ENCODE measurements at places on chromosomes 7 and 10. TPM values are rescaled to one million over a fixed set of nuclear protein-coding genes. Genes with fewer than 3 reads are reported as not detected.

DNA sequence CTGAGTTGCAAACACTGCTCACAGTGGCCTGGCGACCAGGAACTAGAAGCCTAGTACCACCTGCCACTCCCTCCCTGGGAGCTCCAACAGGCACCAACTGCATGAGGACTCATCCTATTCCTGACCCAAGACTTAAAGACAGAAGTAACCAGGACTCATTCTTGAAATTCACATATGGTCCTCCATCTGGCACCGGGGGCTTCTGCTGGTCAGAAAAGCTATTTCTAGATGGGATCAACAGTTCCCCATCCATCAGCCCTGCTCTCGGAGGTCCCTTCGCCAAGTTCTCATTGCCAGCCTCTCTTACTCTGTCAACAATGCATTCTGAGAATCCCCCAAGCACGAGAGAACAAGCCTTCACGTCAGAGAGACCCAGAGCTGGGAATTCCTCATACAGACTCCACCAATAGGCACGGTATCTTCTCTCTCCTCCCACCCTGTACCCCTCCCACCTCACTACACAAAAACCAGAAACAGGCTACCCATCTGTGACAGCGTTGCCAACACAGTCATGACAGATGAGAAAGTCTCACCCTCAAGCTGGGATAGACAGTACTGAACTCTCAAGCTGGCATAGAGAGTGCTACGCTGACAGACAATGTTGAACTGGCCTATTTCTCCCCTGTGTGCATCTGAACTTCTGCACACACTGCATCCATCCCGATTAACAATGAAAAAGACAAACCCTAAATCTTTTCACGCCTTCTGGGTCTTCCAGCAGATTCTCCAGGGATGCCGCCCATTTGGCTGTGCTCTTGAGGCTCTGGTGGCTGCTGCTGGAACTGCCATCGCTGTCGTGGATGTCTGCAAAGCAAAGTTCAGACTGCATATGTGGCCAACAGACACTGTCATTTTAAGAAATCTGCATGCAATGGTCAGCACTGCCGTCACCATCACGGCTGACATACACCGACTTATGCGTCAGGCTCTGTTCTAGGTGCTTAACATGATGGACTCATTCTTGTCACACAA is 15.6 kb downstream of the RGS10 start:
- DNase-seq, result no peak

DNA sequence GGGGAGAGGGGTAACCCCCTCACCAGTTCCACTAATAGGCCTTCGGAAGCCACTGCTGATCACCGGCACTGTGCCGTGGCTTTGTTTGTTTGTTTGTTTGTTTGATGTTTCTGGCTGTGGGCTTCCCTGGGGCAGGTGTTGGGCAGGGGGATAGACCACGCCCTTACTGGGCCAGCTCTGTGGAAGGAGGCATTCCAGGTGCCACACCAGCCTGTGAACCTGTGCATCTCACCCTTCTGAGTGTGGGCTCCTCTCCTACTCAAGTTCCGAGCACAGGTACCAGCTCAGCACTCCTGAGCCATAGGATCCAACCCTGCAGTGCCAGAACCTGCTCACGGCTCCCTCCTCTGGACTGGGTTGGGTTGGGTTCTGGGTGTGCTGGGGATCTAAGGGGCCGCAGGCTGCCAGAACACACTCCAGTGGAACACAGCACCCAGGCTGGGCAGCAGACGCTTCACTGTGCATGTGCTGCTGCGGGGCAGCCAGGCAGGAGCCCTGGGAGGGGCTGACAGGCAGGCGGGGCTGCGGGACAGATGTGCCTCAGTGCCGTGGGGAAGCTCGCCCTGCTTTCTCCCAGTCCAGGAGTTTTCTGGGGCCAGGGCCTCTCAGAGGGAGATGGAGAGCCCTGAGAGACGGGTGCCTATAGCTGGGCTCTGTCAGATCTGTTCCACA is 1053.9 kb downstream of the CNTNAP2 start:
- no peak for DNase-seq

DNA sequence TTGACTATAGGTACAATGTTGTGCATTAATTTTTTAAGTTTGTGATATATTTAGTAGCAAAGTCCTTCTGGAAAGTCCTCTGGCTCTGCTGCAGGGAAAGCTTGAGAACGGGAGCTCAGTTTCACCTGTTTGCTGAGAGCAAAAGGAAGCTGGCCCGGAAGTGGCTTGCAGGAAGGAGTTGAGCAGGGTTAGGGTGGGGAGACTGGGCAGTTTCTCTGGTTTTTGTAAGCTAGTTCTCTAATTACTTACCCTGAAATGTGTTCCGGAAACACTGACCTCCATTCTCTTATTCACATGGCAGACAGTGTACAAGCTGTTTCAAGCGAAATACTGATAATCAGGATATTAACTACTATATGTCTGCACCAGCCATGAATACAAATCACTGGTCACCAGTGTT is 22.3 kb downstream of the MAP3K8 start:
- peak; percentile 20 for DNase-seq

DNA sequence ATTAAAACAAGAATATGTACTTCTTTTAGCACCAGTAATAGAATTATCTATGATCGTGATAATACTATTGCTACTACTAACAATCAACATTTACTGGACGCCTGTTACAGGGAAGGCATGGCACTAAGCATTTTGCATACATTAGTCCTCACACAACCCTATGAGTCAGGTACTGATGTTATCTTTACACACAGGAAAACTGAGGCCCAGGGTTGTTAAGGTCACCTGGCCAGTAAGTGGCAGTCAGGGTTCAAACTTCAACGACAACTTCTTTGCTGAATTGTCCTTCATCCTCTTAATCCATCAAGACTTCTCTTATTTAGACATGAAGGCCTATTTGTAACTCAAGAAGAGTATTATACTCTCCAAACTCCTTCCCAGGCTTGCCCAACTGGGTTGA is 41.9 kb upstream of the ACSL5 start:
- no peak for DNase-seq

DNA sequence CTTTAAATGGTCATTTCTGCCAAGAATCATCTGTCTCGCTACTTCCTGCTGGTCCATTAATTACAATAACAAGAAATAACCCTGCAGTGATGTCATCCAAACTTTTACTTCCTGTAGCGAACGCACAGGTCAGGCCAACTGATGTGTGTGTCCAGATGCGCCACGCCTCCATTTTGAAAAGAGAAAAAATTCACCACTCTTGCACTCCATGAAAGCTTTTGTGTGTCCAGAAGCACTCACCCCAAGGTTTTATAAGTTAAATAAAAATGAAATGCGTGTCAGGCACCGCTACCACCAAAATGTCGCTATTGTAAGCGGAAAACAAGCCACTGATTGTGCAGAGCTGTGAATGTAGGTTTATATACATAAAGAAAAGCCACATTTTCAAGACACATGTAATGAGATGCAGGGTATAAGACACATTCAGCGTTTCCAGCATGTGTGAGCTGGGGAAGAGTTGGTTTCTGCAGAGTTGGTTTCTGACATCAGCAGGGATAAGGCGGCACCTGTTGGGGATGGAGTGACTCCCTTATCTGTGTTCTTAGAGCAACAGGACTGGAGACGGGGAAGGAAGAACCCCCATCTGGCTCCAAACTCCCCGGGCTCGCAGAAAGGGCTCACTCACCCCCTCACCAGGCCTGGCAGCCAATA is 83.3 kb downstream of the CTBP2 start:
- DNase-seq, result no peak

Gene CACNB2
- total RNA-seq, result not detected

Gene GALNT17
- total RNA-seq, result 0.20 TPM

- DNase-seq, result no peak
Measured at GRCh38 chr10:84337199-84337598, 8.8 kb downstream of the CCSER2 start.

Gene RNF32
- total RNA-seq, result not detected

DNA sequence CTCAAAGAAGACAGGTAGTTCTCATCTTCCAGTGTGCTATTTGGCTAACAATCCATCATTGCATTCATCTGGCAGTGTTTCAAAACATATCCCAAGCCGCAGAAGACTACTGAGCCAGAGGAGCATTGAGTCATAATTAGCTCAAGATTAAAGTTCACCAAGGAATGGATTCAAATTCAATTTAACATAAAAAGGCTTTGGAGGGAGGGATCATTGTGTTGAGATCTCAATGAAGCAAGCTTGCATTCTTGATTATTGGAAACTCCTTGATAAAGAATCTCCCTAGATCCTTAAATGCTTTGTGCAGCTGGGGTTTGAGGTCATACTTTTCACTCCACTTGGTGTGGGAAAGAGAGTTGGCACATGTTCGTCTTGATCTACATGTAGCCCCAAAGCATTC is 142.8 kb upstream of the SEMA3A start:
- no peak for DNase-seq

DNA sequence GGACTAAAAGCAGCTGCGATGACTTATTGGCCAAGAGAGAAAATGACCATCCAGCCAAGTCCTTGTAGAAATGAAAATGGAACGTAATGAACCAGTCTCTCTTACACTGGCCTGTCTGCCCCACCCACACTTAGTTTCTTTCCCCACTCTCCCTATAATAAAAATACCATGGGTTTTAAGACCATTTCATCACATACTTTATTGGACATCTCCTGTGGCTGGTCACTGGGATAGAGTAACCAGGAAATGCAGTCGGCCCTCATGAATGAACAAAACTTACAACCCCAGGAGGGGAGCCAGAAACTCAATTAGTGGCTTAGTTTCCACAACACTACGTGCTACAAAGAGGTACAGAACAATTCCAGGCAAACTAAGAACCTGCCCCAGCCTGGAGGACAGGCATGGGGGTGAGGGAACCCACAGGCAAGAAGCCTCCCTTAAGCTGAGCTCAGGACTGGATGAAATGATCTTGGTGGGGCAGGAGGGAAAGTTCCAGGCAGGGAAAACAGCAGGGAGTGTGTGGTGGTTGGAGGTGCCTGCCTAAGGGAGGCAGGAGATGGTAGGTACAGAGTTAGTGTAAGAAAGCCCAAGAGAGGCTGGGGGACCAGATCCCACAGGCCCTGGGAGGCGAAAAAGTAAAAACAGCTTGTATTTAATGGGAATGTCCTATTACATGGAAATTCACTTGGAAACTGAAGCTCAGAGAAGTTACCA is 29.6 kb downstream of the MKI67 start:
- no peak for DNase-seq

Gene CPA4
- total RNA-seq, result 0.23 TPM

DNA sequence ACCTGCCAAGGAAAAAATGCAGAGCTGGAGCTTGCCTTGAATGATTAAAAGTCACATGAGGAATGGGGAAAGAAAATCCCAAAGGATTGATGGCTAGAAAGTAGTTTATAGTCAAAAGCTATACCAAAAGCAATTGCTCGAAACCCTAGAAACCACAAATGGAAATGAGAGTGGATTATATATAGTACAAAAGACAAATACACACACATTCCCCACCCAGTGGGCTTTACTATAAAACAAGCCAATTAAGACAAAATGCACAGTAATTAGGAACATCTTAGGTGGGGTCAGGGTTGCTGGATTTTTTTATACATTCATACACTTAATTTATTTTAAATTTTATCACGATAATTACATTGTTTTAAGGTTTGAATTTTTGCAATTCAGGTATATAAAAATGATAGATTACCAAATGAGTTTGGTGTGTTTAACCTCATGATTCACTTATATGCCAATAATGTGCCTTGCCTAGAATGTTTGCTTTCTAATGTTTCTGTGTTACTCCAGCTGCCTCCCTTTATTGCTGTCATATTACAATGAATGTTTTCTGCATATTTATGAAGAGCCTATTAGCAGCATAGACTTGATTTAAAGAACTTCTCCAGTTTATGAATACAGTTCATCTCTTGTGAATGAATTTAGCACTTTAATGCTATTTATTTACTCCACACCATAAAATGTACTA is 421.3 kb downstream of the EXOC4 start:
- DNase-seq, result no peak

- no peak for DNase-seq
Measured at GRCh38 chr7:12030116-12030515, 181.0 kb upstream of the TMEM106B start.

DNA sequence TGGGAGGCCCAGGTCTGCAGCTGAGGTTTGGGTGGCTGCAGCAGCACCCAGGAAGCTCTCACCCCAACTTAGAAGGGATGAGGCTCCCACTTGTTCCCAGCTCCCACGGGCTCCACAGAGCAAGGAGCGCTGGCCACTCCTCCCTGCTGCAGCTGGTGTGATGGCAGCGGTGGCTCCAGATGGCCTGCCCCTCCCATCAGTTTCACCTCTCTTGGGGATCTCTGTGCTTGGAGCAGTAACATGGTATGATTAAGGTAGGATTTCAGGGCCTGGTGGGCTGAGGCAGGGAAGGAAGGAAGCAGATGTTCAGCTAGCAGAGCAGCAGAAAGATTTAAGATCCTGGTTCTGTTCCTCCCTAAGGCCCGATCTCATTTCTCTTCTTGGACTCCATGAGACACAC is 66.8 kb upstream of the KIF5B start:
- no peak for DNase-seq

GRCh38 chr10:75408509-75408875 is 6.9 kb upstream of the ZNF503 start:
- no peak for DNase-seq

- DNase-seq, result no peak
Measured at GRCh38 chr7:155094636-155095135, 24.6 kb downstream of the HTR5A start.

Gene PAPSS2
- total RNA-seq, result not detected

Data from T-cell (primary cell).